GM12878 (cell line): ENCODE measurements at places on chromosomes 7 and 10.

GRCh38 chr7:148505645-148506375 lies 84.8 kb upstream of the C7orf33 start:
- DNase-seq = no peak

DNA sequence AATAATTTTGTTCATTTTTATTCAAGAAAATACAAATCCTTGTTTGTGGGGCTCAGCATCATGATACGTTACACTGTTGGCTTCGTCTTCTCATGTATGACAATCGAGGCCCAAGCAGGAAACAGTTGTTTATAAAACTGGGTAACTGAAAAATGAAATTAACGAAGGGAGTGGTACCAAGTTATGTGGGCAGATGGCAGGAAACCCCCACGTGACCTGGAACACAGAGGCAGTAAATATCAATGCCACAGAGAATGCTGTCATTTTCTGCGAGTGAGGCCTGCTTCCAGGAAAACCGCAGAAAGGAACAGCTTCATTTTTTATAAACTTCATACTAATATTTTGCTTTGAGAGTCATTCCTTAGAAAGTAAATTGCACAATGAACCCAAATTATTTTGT lies 201.0 kb upstream of the ADARB2 start:
- no peak for DNase-seq

DNA sequence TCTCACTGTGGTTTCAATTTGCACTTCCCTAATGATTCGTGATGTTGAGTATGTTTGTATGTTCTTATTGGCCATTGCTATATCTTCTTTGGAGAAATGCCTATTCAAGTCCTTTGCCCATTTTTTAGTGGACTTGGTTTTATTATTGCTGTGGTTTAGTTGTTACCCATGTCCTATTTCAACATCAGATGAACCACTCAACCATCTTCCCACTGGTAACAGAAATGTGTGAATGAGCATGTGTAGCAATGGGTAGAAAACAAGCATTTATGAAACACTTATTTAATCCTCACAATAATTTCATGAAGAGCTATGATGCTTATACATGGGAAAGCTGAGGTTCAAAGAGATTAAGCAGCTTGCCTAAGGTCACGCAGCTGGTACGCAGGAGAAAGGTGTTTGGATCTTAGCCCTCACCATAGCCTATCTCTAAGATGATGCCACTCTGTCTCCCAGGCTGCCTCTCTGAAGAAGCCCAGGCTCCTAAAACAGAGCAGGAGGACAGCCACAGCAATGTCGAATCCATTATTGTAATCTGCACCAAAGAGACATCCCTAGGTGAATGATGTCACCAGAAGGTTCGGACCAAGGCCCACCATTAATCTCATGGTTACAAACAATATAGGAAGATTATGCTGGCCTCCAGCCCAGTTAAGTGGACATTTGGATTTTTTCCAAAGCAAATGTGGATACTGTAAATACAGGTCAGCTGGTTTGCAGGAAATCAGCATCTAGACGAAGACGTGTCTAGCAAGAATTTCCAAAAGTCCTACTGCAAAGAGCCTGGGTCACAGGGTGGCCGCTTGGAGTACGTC lies 447.6 kb upstream of the ZMIZ1 start:
- no peak for DNase-seq

DNA sequence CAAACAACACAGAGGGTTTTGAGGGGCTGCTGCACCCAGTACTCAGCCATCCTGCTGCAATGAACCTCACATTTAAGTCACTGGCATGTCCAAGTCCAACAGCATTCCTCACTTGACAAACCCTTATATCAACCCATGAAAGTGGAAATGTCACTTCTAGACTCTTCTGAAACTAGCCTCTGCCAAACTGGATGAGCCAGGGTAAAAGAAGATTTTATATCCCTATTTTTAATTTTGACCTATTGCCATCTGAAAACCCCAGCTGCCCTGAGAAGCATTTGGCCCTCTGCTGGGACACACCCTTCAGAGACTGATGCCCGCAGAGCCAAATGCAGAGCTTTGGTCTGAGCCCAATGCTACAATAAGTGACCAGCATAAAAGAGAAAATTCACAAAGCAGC lies 201.1 kb downstream of the ANK3 start:
- no peak for DNase-seq

DNA sequence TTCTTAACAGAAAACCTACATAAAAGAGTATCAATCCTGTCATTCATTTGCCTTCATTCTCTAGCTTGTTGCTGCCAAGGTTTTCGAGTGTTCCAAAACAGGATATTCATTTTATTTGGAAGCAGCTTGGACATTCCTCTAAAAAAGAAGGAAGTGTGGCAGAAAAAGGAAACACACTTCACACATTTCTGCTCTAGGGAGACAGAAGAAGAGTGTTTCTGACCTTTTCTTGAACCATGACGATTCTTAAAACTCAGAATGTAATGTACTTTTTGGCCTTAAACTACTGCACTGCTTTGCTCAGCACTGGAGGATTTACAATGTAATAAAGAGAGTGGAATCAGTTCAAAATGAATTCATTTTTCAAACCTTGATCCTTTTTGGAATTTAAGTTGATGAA lies 81.3 kb downstream of the SEMA3A start:
- no peak for DNase-seq
